ENCODE measurements at places on chromosomes 2 and 18.

DNA sequence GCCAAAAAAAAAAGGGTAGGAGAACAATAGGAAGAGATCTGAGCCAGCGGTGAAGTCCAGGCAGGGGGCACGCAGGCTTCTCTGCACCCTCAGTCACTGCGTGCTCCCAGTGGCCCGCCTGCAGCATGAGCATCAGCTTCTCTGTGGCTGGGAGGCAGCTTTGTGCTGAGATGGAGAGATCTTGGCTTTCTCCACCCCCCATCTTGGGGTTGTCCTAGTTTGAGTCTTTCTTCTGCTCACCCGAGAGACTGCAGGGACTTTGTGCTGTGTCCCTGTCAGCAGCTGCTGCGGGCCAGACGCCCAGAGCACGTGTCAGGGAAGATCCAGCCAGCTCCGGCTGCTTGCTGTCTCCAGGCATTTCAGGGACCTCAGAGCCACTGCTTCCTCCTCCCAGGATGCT lies 20.3 kb downstream of the TRAPPC12 start:
- DNase-seq: no peak

- DNase-seq: no peak
Measured at GRCh38 chr2:210230518-210230917, 5.3 kb upstream of the ACADL start.

GRCh38 chr2:233453916-233454315 lies 99.6 kb downstream of the DGKD start:
- no peak for DNase-seq

DNA sequence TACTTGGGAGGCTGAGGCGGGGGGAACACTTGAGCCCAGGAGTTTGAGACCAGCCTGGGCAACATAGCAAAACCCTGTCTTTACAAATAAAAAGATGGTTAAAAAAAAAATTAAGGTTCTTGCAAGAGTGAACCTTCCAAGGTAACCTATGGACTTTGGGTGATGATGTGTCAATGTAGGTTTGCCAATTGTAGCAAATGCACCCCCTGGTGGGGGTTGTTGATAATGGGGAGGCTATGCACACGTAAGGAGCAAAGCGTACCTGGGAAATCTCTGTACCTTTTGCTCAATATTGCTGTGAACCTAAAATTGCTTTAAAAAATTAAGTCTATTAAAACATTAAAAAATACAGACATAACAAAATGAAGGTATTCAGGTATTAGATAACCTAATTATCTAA lies 70.4 kb downstream of the CWC22 start:
- peak; percentile 5 for DNase-seq

DNA sequence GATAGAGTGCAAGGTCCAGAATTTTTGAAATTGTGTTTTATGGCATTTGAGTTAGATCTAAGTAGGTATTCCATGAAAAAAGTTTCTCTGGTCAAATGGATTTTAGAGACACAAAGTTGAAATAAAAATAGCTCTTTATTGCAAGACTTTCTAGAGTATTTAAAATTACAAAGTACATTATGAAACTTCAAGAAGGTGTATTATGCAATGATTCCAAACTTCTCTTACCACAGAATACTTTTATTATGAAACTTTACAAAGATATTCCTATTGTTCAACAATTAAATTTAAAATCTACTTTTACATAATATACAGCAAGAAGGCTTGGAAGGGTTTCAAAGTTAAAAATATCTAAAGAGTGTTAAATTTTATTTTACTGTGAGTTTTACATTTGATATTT lies 65.9 kb downstream of the CALCRL start:
- DNase-seq: no peak

GRCh38 chr18:22466608-22467395 lies 49.1 kb upstream of the CTAGE1 start:
- peak; percentile 88 for DNase-seq

DNA sequence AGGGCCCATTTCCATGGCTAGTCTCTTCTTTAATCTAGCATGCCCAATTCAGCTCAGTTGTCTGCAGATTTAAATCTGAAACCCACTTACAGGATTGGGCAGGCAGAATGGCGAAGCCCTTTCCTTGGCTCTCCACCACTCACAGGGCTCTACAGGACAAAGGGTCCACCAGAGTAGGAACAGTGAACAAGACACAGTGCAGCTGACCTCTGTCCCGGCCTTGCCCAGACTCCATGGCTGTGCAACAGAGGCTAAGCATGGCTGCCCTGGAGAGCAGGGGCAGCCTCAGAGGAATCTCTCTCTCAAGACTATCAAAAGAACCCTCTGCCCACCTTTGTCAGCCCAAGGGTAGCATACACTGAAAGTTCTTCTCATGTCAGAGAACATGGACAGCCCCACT lies 9.7 kb upstream of the ATP6V1B1 start:
- no peak for DNase-seq

DNA sequence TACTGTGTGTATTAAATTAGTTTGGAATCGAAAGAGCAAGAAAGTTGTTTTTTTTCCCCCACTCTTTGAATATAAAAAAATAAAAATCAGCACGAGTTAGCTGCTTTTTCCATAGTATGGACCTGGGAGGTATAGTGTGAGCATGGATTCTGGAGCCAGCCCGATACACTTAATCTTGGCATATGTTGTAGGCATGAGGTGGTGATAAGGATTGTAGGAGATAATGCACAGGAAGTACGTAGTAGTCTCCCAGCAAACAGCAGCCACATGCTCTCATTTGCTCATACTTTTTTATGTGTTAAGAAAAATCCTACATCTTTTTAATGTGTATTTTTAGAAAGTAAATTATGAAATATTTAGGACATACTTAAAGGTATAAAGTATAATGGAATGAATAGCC lies 2.1 kb upstream of the DNAJC27 start:
- no peak for DNase-seq

DNA sequence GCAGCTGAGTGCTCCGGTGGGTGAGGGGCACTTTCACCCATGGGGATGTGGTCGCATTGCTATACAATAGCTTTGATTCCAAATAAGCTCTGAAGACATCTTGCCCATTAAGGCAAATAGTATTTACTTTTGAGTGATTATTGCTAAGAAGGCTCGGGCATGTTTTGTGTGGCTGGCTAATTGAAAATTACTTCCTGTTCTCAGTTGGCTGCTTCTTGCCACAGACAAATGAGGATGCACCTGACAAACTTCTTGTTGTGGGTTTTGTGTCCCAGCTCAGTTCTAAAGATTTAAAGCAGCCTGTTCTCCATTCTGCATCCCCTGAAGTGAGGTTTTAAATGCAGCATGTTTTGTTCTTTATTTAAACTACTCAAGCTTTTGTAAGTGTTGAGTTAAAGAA lies 88.3 kb downstream of the KCNS3 start:
- DNase-seq: no peak

DNA sequence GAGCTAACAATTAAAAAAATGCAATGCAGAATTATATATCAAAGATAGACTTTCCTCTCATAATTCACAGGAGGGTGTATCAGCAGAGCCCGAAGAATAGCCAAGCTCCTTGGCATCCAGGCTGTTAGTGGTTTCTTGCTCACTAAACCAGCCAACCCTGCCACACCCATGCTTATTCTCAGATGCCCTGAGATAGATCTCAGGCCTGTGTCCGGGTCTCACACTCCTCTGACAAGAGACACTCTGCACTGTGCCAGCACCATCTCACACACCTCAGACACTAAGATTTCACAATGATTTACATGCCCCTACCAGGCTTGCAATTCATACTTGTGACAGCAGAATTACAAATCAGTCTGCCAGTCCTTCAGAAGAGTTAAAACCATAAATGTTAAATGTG lies 64.5 kb downstream of the OSBPL1A start:
- no peak for DNase-seq

- peak; percentile 19 for DNase-seq
Measured at GRCh38 chr2:12107939-12108338, 361.5 kb downstream of the LPIN1 start.

DNA sequence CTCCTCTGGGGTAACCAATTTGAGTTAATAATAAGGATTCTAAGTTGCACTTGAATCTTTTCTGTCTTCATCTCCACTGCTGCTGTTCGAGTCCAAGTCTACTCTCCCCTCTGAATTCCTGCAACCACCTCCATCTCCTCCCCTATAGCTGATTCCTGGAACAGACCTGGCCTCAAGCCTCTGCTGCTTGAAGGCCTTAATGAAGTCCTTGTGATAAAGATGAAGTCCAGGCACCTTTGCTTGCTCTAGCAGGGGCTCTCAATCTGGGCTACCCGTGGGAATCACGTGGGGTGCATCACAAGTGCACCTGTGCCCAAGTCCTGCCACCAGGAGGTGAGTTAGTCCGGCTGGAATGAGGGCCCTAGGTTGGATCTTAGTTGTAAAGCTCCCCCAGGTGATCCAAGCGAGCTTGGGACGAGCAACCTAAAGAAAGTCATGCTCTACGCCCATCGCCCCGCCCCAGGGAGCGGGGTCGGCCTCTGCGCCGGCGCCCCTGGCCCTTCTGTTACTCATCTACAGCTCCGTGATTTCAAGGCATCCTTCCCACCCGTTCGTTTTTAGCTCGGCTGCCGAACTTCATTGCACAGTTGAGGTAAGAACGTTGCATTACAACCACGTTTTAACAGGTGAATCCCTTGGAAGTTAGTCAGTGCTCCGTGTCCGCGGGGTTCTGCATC lies 905 bp upstream of the IAH1 start:
- DNase-seq: peak; percentile 7

GRCh38 chr2:181972431-181973170 lies 13.1 kb upstream of the PPP1R1C start:
- DNase-seq: no peak

DNA sequence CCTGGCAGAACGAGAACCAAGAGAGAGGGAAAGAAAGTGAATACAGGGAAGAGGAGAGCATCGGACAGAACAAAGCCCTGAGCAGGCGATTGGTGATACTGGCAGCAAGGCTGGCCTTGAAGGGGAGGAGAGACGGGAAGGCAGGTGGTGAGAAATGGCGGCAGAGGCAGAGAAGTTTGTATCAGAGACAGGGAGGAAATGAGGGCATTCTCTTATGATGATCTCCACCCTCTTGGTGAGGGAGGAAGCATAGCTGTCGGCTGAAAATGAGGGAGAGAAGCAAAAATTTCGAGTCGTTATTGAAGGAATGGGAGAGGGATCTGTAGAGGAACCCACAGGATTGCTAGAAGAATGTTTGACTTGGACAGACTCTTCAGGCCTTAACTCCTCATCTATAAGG lies 80.6 kb downstream of the CLIP4 start:
- DNase-seq: peak; percentile 35

DNA sequence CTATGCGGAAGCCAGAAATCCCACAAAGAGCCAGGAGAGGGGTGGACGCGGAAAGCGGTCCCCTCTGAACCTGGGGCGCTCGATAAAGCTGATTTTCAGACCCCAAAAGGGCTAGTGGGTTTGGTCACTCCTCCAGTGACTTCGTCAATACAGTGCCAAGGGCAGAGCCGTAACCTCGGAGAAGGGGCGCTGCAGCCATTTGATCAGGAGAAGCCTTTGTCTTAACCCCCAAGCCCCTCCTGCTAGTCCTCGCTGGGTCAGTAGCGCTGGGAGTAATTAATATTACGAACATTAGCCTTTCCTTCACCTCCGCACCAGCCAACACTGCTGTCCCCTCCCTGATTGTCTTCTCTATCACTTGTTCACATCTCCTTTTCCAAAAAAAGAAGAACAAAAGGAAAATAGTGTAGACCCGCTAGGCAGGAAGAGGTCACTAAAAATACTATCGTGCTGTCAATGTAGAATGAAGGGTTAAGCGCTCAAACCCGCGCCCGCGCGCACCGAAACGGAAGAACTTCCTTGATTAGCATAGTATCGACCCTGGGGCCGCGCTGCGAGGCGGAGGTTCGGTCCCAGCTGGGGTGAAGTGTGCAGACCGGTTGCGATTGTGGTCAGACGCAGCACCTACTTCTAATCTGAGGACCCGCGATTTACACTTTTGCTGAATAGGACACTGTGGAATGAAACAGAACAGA lies 63.2 kb upstream of the MAPRE2 start:
- peak; percentile 18 for DNase-seq

Measured in fibroblast of skin of right biceps (primary cell).